ENCODE measurements at places on chromosomes 4 and X.

DNA sequence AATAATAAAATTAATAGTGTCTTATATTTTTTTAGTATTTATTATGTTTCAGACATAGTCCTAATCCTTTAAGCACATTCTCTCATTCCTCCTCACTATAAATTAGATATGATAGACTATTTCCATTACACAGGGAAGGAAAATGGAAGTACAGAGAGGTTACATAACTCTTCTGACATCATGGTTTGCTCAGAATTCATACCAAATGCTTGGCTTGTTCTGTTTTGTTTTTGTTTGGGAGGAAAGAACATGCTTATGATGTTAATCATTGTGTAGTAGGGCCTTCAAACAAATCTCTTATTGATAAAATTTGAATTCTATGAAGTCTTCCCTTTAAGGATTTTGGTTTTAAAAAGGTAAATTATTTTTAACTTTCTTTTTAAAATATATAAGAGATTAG, 59.5 kb downstream of the RXFP1 start:
- no peak for DNase-seq

GRCh38 chr4:30002341-30002740, 717.8 kb upstream of the PCDH7 start:
- DNase-seq: no peak

GRCh38 chrX:145813081-145813480, 4.5 kb upstream of the SLITRK2 start:
- DNase-seq: no peak

DNA sequence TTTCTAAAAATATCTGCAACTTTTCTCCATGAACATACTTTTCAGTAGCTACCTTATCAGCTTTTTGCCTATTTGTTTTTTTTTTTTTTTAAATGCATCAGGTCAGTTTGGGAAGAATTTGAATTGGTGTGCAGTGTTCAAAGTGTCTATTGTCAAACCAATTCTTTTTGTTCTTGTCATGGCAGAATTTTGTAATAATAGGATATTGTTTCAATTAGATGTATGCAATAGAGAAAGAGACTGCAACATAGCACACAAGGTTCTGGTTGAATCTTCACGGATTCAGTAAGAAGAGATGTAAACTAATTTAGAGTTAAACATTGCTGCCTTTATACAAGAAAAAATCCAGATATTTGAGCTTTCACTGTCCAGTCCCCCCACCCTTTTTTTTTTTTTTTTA, 277.1 kb downstream of the GRID2 start:
- DNase-seq: no peak

DNA sequence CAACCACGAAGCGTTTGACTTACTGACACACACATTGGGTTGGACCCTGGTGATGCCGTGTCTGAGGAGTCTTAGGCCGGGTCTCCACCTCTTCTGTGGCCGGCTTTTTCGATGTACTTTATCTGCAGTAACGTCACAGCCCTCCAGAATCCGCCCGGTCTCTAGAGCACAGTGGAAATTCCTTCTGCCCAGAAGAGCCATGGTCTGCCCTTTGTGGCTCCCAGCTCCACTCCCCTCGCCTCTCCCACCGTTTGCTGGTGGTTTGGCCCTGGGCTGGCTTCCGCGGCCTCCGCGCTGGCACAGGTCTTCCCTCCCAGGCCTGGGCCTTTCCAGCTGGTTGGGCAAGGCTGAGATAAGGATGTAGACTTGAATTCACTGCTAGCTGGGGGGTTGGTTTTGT, 4.3 kb downstream of the MAEA start:
- no peak for DNase-seq
